Activated B cell treated with CpG ODN at 0.5 μM for 24 hours (primary cell): ENCODE measurements at places on chromosomes 16 and 17. TPM values are rescaled to one million over a fixed set of nuclear protein-coding genes. Genes with fewer than 3 reads are reported as not detected.

Gene CD300LB
- total RNA-seq: not detected in 2 replicates

Gene KIAA0513
- 0.62 and 1.1 TPM in 2 replicates for total RNA-seq

- DNase-seq: no peak
- no peaks in the 10 kb centered on the region for H3K4me1 ChIP-seq
- no peak overlapping the region for H3K4me3 ChIP-seq
- no peak overlapping the region for H3K27ac ChIP-seq
These were observed 65.4 kb upstream of the ADAMTS18 start for GRCh38 chr16:77500286-77500598.

Gene KRTAP1-5
- total RNA-seq: not detected in 2 replicates

DNA sequence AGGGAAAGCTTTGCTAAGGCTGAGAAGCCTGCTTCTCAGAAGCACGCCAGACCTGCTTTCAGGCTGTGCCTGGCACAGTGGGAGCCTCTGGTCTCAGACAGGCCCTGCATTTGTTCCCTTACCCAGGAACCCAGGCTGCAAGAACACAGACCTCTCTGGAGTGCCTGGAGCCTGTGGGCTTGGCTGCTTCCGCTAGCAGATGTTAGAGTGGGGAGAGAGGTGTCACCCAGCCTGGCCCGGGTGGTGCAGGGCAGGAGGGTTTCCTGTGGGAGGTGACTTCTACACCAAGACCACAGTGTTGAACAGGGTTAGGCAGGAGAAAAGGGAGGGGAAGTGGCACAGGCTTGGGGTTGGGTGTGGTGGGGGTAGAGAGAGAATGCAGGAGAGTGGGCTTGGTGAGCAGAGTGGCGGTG lies 35.8 kb upstream of the ADGRG1 start:
- H3K27ac ChIP-seq: no peak overlapping the region
- no peak for DNase-seq
- H3K4me3 ChIP-seq: no peak overlapping the region
- H3K4me1 ChIP-seq: peaks cover 21% of the 10 kb centered on the region
- peaks cover 2% of the 10 kb centered on the region for H3K36me3 ChIP-seq
- peaks cover 11% of the 10 kb centered on the region for H3K27me3 ChIP-seq

DNA sequence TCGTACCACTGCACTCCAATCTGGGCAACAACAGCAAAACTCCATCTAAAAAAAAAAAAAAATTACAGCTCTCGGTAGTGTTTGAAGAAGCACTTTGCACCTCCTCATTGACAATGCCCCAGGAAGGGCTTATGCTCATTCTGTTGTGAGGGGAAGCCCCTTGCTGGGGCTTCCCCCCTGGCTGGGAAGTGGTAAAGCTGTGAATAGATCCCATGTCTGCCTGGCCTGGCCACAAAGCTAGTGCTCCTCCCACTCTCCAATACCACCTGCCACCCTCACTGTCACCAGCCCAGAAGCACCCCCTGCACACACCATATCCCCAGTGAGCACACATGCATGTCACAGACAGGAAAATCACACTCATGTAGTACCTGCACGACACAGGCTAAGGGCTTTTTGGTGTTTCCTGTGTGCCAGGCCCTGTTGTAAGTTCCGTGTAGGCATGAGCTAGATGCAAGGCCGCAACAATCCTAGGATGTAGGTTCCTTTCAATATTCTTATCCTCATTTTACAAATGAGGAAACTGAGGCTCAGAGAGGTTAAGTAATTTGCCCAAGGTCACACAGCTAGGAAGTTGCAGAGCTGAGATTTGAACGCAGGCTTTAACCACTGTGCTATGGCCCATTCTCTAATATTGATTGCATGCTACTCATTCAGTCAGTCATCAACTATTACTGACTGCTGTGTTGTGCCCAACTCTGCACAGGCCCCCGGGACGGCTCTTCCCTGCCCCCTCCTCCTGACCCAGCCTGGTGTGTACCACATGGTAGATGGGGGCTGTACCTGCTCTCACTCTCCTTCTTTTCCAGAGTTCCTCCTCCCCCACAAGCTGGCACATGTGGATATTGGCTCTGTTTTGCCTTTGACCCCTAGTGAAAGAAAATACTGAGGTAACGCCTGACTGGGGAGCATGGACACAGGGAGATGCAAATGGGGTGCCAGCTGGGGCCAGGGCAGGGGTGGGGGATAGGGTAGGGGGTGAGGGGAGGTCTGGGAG lies 11.9 kb upstream of the COL1A1 start:
- no peak overlapping the region for H3K27ac ChIP-seq
- DNase-seq: no peak
- no peaks in the 10 kb centered on the region for H3K36me3 ChIP-seq
- H3K4me3 ChIP-seq: no peak overlapping the region
- H3K4me1 ChIP-seq: peaks cover 12% of the 10 kb centered on the region

GRCh38 chr17:15220785-15221184 lies 44.3 kb downstream of the PMP22 start:
- no peak overlapping the region for H3K4me3 ChIP-seq
- DNase-seq: no peak
- no peaks in the 10 kb centered on the region for H3K4me1 ChIP-seq
- no peak overlapping the region for H3K27ac ChIP-seq
- no peaks in the 10 kb centered on the region for H3K36me3 ChIP-seq

DNA sequence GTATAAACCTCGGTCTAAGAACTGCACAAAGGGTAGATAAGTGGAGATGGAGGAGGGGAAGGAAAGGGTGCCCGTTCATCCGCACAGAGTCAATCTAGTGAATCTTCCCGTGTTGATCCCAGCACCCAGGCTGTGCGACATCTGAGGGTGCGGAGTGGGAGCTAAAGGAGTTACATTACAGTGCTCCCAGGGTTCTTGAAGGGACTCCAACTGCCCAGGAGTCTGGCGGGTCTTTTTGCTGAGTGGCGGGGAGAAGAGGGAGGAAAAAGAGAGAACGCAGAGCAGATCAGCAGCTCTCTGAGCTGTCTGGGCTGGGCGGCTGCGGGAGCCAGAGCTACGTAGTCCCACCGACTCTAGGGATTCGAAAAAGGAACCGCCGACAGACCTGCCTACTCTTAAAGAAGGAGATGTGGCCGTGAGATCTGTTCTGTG lies 1.6 kb upstream of the CA10 start:
- no peaks in the 10 kb centered on the region for H3K4me1 ChIP-seq
- H3K36me3 ChIP-seq: no peaks in the 10 kb centered on the region
- DNase-seq: no peak
- peaks cover 32% of the 10 kb centered on the region for H3K27me3 ChIP-seq

DNA sequence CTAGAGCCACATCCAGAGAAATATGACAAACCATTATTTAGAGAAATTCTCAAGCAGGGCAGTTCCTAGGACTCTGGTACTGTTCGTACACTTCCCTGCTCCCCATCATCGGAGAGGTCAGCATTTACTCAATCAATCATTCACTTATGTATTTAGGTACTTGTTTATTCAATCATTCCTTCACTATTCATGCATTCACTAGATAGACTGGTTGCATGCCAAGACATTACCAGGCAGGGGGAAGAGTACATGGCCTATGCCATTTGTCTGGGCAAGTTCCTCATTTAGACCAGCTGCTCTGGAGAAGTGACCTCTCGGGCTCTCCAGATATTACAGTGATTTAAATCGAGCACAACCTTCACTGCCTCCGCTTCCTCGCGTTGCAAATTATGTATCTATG lies 603.4 kb downstream of the KCNJ2 start:
- H3K4me1 ChIP-seq: no peaks in the 10 kb centered on the region
- H3K4me3 ChIP-seq: no peak overlapping the region
- no peak for DNase-seq
- no peak overlapping the region for H3K27ac ChIP-seq

Gene CDH1
- 8.2 and 10.7 TPM in 2 replicates for total RNA-seq

Gene HAP1
- 0.10 and 0.11 TPM in 2 replicates for total RNA-seq
